ENCODE measurements at places on chromosomes 3 and 15.

DNA sequence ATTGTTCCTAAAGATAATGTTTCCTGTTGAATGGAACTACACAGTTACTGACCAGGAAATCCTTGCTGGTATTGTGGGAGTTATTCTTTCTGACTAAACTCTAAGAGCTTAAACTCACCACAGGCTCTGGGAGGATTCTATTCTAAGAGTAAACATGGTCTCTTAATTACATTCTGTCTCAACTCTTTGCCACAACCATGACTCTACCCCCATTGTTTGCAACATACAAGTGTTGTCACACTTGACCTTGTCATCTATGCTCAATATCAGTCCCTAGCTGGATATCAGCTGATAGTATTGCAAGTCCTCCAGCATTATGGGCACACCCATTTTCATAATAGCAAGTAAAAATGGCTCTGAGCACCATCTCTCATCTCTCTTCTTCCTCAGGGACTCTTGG, 29.6 kb upstream of the SECISBP2L start:
- no peak for DNase-seq

GRCh38 chr15:76994971-76995945, at the start of gene PSTPIP1:
PSTPIP1 (plus strand) TSS chr15:76995126; CDS start chr15:76995574, 448 bp downstream.
- no peak for DNase-seq

DNA sequence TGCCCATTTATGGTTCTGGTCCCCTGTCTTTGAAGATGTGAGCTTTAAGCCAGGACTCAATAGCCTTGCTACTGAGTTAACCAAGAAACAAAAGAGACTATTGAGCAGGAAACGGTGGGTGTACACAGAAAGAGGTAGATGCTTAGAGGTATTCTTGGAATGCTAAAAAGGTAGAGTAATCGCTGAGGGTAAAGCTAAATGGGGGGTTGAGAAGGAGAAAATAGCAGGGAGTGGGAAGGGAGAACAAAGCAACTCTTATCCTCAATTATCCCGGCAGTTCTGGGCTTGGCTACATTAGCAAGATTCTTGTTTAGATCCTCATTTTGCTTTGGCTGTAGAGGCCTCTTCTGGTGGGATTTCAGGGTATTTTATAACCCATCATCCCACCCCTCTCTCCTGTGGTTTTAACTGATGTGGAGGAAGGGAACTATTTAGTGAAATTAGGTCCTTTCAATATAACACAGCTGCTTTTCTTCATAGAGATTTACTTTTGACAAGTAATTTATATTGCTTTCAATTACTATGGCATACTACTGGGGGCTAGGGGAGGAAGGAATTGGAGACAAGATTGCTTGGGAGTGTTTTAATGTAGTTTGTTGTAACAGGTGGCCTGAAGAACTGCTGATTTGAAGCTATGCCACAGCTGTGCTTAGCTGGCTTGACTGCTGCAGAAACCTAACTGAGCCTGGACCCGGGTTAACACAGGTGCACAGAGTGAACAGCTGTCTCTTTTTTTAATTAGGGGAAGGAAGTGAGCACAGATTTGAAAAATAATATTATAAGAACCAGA, 234.3 kb upstream of the CCDC54 start:
- DNase-seq, result no peak

DNA sequence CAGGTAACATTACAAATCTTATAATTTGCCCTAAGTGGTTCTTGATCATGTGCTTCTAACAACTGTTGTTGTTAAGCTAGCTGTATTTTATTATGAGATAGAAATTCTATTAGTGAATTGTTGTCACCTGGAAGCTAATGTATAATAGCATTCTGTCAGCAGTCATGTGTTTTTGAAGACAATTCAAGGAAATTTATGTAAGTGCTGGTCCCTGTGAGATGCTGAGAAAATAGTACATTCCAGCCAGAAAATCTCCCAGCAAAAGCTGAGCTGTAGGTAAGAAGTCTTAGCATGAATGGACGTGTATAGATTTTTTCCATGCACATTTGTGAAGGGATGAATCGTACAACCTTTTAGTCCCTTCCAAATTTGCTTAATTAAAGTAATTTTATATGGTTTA, 120.0 kb upstream of the C15orf61 start:
- DNase-seq, result no peak

DNA sequence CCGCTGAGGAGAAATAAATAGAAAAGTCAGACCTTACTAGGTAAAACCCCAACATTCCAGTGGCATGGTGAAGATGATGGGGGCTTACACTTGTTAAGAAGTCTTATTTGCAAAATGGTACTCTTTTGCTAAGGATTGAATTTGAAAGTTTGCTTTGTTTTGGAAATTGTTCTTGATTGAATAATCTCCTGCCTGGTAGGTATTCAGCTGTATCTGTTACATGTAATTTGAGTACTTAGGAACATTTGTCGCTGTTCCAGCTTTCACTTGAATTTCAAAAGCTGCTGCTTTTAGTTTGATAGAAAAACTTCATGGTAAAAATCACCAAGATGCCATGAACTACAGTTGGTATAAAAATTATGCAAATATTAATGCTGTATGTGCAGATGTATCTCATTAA, 44.6 kb downstream of the TFG start:
- DNase-seq, result no peak

DNA sequence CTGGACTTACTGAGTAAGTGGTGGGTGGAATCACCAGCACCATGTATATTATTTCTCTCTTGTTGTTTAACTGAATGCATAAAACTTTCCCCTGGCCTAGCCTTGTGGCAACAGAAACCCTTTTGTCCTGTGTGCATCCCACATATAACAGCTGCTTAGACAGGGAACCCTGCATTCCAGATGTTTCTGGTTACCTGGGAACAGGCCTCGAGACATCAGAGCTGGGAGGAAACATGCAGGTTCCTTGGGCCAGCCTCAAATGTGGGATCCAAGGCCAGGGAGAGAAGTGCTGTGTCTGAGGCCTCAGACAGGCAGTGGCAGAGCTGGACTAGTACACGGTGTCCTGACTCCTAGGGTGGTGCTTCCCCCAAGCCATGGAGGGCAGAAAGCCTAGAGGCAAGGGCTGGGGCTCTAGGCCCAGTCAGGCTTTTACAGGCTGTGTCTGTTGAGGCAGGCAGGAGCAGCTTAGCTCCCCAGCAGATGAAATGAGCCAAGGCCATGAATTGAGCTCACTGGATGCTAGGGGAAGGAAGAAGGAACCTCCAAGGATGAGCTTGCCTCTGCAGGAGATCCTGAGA, 57.7 kb downstream of the ITGA11 start:
- no peak for DNase-seq

DNA sequence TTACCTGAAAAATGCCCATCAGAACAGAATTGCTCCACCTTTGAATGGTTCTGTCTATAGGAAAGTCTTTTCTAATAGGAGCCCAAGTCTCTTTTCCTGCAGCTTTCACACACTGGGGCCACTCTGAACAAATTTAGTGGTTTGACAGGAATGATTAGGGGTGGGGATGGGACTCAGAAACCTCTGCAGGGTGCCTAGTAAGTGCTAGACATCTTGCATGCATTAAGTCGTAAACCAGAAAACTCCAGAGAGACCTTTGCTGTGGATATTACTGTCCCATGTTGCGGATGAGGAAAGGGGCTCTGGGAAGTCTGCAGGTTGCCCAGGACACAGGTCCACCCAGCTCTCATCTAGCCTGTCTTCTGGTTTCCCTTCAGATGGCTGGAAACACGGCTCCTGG, 189.7 kb downstream of the OPA1 start:
- no peak for DNase-seq

DNA sequence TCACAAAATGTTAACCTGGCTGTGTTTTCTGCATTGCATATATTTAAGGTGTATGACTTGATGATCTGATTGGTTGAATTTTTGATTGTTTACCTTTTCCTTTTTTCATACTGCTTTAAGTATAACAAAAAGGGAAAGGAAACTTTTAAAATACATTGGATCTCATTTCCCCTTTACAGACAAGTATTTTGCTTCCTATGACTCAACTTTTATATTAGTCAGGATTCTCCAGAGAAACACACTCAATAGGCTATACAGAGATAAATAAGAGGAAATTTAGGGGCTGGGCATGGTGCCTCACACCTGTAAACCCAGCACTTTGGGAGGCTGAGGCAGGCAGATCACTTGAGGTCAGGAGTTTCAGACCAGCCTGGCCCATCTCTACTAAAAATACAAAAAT, 205.8 kb downstream of the TJP1 start:
- no peak for DNase-seq

DNA sequence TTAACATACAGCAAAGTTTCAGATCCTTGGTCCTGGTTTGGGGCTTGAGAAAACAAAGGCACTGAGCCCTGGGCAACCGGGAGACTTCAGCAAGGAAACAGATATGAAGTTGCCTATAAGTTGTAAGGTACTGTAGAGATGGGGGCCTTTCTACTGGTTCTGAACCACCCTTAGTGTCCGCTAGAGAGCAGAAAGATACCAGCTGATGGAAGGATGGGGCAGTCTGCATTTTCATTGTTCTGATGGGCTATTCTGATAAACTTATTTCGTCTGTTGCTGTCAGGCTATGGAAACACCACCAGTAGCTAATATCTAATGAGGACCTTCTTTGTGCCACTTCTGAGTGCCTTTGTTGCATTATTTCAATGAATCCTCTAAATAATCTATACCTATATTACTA, 38.7 kb downstream of the FGD5 start:
- DNase-seq, result no peak

DNA sequence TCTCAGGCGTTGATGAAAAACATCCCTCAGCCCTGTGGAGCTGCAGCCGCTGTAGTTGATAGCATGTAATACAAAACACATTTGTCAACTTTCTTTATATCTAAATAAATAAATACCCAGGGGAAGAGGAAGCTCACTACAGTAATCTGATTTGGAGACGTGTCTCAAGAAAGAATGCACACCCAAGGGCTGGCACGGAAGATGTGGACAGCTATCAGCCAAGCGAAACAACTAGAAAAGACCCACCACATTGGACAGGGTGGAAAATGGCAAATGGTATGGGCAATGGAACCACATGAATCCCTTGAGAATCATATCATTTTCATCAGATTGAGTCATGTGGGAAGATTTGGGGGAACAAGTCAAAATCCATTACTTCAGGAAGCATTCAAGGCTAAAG, 43.1 kb upstream of the ALDH1A3 start:
- no peak for DNase-seq

DNA sequence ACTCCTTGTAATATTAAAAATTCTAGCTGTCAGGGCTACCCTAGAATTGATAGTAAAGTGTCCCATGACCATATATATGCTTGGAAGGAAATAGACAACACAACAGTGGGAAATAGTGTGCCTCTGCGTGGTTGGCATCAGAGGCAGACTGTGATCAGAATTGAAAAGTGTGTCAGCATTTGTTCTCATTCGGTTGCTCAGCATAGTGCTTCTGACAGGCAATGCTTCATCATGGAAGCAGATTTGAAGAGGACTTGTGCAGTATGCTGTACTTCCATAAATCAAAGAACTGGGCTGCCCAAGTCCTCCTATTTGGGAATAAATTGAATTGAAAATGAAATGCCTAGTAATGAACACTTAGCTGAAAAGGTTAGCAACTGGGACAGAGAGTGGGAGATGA, 435.7 kb downstream of the DIPK2A start:
- DNase-seq, result no peak

DNA sequence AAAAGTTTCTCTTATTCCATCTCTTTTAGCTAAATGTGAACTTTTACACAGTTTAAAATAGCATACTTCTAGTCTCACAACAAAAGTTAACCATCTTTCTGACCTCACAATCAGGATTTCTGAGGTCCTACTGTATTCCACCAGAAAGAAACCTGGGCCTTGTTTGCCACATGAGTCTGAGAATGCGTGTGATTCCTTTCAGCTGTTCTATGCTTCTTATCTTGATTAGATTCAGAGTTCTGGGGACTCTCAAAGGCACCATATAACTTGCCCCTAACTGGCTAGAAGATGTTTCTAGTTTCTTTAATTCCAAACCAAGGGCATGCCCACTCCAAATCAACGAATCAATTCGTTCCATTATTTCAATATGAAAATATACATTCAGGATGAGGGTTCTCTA, 131.1 kb downstream of the ATP8B4 start:
- no peak for DNase-seq

DNA sequence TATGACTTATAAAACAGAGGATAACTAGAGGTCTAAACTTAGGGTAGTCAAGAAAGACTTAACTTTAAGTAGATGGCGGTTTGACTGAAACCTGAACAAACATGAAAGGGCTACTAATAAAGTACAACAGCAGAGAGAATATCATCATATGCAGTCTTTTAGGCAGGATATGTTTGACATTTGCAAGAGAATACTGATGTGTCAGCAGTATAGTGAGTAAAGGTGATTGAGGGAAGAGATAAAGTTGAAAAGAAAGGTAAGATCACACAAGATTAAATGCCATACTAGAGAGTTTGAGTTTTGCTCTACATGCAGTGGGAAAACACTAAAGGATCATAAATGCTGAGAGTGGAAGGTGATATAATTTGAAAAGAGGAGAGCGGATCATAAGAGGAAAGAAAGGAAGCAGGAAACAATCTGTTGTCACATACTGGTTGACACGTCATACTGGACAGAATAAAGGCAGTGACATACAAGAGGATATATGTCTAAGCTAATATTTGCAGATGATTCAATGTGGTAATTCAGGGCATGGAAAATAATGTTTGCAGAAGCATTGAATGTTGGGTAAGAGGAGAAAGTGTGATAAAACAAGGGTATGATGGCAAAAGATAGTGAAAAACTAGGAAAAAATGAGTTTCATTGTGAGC, 223.0 kb downstream of the EPHA6 start:
- DNase-seq, result no peak

DNA sequence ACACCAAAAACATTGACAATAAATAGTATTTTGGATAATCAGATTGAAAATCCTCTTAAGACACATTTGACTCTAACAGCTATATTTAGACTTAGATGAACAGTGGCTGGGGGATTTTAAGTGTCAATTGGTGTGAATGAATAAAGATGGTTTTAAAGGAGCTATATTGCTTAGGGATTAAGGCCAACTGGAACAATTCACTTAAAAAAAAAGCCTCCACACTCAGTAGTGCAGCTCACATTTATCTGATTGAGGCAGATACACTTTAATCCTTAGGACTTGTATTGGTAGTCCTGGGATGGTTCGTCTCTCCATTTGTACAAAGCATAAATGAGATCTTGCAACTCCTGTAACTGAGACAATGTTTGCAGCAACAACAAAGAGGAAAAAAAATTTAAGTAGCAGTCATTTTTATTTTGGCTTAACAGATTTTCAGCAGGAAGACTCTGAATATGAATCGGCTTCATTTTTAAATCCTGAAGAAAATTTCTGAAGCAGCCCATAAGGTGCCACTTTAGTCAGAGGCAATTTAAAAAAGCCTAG, 112.0 kb downstream of the UACA start:
- no peak for DNase-seq

GRCh38 chr3:119880966-119881365, 99.1 kb downstream of the NR1I2 start:
- no peak for DNase-seq

GRCh38 chr3:112956351-112956750, 18.6 kb downstream of the CD200R1 start:
- DNase-seq, result no peak
